Tibial nerve (tissue), 4 donors: ENCODE measurements at places on chromosomes 16 and 17. TPM values are rescaled to one million over a fixed set of nuclear protein-coding genes. Genes with fewer than 3 reads are reported as not detected.

- peak within 1 kb of the TSS; percentile 91 for H3K27ac ChIP-seq
- no peaks in the 10 kb centered on the region for H3K27me3 ChIP-seq
- H3K4me3 ChIP-seq, result peak within 1 kb of the TSS; percentile 84
- H3K36me3 ChIP-seq, result peaks cover 30% of the 10 kb centered on the region
- no peaks in the 10 kb centered on the region for H3K4me1 ChIP-seq
Observed at GRCh38 chr17:44324571-44325275, at the start of gene SLC25A39. Gene SLC25A39 (minus strand): TSS chr17:44324823. CDS start chr17:44323562, 1,261 bp downstream.

DNA sequence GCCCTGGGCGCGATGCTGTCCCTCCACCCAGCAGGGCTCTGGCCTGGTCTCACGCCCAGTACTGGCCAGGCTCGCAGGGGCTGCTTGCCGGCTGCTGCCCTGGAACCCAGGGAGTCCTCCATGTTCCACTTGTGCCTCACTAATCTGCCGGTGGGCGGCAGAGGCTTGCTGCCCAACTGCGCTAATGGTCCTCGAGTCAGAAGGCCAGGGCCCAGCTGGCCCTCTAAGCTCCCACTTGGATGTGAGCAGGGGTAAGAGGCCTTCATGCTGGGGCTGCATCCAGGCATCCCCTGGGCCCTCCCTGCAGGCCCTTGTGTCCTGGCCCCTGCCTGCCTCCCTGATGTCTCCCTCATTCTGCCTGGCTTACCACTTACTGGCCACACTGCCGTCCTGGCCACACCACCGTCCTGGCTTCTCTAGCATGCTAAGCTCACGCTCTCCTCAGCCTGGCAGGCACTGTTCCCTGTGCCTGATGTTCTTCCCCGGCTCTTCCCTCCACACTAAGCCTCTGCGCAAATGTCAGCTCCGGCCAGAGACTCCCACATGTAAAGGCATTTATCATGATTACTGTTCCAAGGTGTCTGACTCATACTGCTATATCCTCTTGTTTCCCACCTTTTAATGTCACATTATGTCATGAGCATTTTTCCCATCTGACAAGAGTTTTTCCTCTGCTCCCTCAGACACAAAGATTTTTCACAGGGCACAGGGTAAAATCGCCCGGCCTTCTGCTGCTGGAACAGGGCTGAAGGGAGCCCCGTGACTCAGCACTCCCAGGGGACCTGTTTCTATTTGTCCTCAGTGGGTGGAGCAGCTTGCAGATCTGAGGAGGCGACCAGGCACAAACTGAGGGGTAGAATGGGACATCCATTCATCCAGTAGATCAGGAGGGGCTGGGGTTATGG, 15.9 kb downstream of the B9D1 start:
- H3K27ac ChIP-seq, result peak overlapping the region; percentile 88
- DNase-seq, result peak; percentile 80
- no peak overlapping the region for H3K4me3 ChIP-seq
- no peaks in the 10 kb centered on the region for H3K27me3 ChIP-seq
- H3K4me1 ChIP-seq, result peaks cover 12% of the 10 kb centered on the region

GRCh38 chr16:78128913-78129312, 29.5 kb downstream of the WWOX start:
- H3K36me3 ChIP-seq, result no peaks in the 10 kb centered on the region
- no peaks in the 10 kb centered on the region for H3K27me3 ChIP-seq
- no peaks in the 10 kb centered on the region for H3K4me1 ChIP-seq
- no peak overlapping the region for H3K4me3 ChIP-seq

- no peaks in the 10 kb centered on the region for H3K4me1 ChIP-seq
- no peaks in the 10 kb centered on the region for H3K27me3 ChIP-seq
- H3K36me3 ChIP-seq, result no peaks in the 10 kb centered on the region
- H3K4me3 ChIP-seq, result no peak overlapping the region
- no peak for DNase-seq
Observed at GRCh38 chr16:64356267-64356666, 765.6 kb downstream of the CDH11 start.

DNA sequence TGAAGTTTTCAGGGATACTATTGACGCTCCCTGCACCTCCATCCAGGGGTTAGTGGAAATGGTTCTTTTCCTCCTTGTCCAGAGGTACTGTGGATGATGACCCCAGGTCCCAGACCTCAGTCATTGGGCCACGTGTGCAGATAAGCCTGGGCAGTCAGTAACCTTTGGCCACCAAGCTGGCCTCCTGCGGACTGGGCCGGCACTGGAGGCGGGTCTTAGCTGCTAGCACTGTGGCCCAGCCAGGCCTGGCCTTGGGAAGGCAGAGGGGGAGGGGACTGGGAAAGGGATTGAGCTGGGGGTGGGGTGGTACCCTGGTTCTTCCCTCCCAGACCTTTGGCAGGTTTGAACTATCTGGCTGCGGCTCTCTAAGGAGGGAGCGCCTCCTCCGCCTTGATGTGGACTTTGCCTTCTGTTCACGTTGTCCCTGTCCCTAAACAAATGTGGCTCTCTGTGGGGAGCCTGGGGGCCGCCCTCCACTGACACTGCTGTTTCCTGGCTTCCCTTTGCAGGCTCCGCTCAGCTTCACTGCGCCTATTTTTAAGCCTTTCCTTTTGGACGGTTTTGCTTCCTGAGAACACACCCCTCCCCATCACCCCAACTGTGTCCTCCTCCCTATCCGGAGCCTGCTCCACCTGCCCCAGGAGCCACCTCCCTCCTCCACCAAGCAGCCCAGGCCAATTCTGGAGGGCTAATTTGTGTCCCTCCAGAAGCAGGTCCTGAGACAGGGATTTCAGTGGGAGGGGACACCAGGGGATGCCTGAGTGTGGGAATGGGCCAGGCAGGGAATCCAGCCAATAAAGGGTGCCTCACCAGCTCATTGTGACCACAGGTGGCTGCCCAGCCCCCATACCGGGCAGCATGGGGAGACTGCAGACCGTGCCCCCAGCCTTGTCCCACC, 251.9 kb downstream of the SEC14L1 start:
- no peaks in the 10 kb centered on the region for H3K36me3 ChIP-seq
- H3K4me3 ChIP-seq, result no peak overlapping the region
- DNase-seq, result no peak
- no peaks in the 10 kb centered on the region for H3K27me3 ChIP-seq

- no peaks in the 10 kb centered on the region for H3K36me3 ChIP-seq
- H3K27ac ChIP-seq, result no peak overlapping the region
- no peak for DNase-seq
- no peaks in the 10 kb centered on the region for H3K4me1 ChIP-seq
- H3K4me3 ChIP-seq, result no peak overlapping the region
Observed at GRCh38 chr17:63514477-63514876, 8.7 kb upstream of the KCNH6 start.

DNA sequence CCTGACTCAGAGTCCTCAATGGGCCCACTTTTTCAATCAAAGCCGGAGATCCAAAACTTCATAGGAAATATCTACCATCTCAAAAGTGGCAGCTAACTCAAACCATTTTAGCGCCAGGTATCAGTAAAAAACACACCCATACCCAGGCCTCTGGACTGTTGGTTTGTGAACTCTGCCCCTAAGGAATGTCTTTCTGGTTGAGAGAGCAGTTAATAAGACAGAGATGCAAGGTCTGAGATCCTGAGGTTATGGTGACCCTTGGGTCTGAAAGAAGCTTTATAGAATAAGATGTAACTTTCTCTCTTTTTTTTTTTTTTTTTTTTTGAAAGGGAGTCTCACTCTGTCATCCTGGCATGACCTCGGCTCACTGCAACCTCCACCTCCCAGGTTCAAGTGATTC, 350.5 kb downstream of the SOX9 start:
- H3K27me3 ChIP-seq, result no peaks in the 10 kb centered on the region
- H3K36me3 ChIP-seq, result no peaks in the 10 kb centered on the region
- no peak overlapping the region for H3K4me3 ChIP-seq
- no peak for DNase-seq
- H3K27ac ChIP-seq, result no peak overlapping the region

Gene ABAT
- 23.3 TPM for total RNA-seq

Gene MMP2
- 241 TPM for total RNA-seq

Gene SPNS3
- not detected for total RNA-seq

Gene GAN
- 9.0 TPM for total RNA-seq
